Epithelial cell of esophagus (primary cell): ENCODE measurements at places on chromosomes 7 and 10.
A peak's percentile ranks its signal among the peaks of the same experiment; 100 is the strongest.

DNA sequence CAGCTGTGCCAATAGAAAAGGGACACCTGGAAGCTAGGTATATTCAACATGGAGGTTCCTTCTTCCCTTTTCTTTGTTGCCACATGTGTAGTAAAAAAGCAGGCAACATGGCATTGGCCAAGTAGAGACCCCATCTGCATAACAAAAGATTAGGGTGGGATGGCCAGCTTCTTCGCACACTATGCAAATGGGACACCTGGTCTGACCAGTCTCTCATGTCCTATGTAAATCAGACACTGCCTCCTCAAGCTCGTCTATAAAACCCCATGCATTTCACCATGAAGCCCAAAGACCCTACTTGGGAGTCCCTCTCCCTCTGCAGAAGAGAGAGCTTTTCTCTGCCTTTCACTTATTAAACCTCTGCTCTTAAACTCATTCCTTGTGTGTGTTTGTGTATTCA lies 53.9 kb downstream of the MYL10 start:
- no peak for DNase-seq

DNA sequence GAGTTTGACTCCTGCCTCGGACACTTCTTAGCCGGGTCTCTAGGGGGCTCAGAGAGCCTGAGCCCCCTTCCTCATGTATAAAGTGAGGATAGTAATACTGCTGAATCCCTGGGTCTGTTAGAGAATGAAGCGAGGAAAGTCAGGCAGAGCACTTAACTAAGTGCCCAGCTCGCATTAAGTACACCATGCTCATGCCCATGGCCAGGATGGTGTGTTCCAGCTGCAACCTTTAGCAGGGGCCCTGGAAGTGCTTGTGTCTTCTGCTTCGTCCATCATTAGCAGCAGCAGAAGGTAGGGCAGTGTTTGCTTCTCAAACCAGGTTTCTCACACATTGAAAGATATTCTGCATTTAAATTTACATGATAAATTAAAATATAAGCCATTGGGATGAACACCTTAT lies 27.3 kb upstream of the WDFY4 start:
- DNase-seq = no peak

- DNase-seq = no peak
Observed at GRCh38 chr10:121556455-121556854, 41.8 kb downstream of the FGFR2 start.

- no peak for DNase-seq
Observed at GRCh38 chr10:14016931-14017333, 313.8 kb downstream of the FRMD4A start.

DNA sequence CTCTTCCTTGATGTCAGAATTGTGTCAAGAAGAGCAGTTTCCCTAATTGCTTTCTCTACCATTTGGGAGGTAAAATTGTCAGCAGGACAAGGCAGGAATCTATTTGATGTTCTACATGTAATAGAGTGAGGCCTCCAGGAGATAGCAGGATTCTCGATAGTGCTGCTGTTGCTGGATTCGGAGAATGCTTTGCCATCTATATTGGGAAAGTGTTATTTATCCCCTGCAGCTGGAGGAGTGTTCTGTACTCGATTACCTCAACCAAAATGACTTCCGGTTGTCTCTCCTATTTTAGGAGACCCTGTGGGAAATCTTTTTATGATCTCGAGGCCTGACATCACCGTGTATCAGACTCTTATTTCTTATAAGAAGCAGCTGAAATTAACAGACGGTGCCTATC lies 217.1 kb downstream of the TMEM178B start:
- no peak for DNase-seq

GRCh38 chr10:64316833-64317232 lies 795.6 kb downstream of the REEP3 start:
- no peak for DNase-seq

- no peak for DNase-seq
Observed at GRCh38 chr7:151741585-151741984, 135.3 kb downstream of the PRKAG2 start.

DNA sequence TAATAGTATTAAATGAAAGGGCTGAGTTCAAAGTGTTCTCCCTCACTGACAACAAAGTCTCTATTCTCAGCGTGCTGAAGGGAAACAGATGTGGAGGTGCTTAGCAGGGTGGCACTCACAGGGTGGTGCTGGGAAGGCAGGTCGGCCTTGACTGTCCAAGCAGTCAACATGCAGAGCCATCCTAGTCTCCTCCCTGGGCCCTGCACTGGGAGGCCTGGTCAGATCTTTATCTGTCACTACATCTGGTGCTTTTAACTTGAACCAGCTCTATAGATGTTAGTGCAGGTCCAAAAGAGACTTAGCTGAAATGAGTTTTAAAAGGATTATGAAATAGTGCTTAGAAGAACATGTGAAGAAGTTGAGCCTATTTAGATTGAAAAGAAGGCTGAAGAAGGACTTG lies 82.1 kb downstream of the AVL9 start:
- no peak for DNase-seq

GRCh38 chr10:93434991-93435491 lies 47.1 kb downstream of the MYOF start:
- DNase-seq = no peak

DNA sequence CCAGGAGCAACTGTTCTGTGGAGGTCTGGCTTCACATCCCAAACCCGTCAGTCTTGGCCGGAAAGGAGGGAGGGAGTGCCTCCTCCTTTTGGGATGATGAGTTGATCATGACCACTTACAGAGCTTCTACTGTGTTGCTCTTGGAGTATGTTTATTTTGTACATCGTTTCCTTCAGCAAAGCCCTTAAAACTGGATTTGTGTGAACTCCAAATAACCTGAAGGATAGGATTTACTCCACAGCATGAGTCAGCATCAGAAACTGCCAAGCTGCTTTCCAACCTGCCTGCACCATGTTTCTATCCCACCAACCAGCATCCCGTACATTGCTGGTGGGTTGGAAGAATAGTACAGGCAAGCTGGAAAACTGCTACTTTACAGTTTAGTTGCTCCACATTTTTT lies 3.5 kb downstream of the CCDC201 start:
- peak; percentile 22 for DNase-seq

DNA sequence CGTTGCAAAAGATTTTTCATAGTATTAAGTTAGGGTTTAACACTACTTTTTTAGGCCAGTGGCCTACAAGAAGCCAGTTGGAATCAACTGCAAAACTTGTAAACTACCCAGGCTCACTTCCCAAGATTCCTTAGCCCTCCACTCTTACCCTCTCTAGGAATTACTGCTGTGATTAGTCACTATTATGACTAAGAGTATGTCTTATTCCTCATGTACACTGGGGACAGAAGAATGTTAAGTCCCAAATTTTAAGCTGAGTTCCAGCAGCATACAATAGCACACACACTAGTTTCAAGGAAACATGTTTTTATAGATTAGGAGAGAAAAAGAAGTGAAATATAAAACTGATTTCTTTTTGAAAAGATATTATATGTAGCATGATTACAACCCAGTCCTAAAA lies 42.8 kb downstream of the FBXL13 start:
- DNase-seq = no peak

DNA sequence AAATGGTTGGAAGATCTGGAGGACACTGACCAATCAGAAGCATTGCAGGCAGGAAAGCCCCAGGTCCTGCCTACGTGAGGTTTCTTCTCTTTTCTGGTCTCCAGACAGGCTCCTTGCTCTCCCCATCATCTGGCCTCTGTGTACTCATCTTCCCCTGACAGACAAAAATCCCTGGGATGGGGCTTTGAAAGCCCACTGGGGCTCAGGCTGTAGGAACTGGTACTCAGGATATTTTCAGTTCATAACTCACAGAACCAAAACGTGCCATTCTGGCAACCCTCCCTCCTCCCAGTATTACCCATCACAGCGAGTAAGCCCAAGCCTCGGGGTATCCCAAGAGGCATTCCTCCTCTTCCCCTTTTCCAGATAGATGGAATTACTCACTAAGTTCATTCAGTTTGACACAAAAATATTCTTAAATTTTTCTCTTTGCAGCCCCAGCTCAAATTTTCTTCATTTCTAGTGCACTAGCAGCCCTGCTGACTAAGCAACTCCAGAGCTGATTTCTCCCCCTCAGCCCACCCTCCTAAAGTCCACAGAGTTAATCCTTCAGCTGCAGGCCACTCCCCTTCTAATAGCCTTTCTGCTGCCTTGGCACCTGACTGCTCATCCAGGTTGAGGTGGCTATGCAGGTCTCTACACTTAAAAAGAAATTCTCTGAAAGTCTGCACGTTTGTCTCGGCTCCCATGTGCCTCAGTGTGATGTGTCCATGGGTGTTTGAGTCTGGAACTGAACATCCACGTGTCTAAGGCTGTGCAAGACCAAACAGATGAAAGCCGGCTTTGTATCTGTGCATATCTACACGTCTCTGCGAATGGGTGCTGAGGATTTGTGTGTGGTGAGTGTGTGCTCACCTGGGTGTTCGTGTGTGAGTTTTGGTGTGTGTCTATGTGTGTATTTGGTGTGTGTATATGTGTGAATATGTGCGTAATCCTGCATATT lies 331.4 kb downstream of the CCSER2 start:
- DNase-seq = no peak

- no peak for DNase-seq
Observed at GRCh38 chr7:54354436-54354835, 187.7 kb upstream of the VSTM2A start.

DNA sequence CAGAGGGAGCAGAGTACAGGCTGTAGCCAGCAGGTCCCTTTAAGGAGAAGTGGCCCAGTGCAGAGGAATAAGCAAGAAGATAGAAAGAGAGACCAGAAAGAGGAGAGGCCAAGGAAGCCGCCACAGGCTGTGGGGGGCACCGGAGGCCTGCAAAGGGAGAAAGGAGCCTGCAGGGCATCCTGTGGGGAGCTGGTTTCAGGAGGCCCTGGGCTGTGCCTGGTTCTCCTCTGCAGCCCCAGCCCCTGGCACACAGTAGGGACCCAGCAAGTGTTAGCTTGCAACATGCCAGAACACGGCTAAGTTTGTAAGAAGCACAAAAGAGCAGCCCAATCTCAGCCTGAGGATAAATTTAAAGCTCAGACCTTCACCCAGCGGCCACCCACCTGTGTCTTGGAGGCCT lies 12.3 kb upstream of the C10orf71 start:
- DNase-seq = no peak

DNA sequence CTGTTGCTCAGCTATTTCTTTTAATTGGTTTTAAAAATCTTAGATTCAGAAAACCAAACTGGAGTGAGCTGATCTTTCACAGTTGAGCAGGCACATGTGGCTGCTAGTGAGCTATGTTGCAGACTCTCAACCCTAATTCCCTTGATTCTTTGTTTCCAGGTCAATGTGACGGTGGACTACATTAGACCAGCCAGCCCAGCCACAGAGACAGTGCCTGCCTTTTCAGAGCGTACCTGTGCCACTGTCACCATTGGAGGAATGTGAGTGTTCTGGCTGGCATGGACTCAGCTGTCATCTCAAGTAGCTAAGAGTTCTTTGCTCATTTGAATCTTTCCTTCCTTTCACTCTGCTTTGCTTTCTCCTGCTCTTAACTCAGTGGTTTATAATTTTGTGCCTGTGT lies 187.1 kb downstream of the LRRC4 start:
- no peak for DNase-seq

DNA sequence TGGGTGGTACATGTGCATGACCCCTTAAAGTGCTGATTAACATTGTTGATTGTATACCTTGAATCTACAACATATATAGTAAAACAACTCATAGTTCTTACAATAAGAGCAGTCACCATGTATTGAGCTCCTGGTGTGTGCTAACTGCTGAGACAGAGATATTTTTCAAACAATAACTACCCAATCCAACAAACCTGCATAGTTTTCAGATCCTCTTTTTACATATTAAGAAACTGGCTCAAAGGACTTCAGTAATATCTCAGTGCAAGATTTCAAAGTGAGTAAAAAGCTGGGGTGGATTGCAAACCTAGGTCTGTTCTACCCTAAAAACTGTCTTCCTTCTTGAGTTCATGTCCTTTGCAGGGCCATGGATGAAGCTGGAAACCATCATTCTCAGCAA lies 272.2 kb downstream of the SNX13 start:
- DNase-seq = no peak

DNA sequence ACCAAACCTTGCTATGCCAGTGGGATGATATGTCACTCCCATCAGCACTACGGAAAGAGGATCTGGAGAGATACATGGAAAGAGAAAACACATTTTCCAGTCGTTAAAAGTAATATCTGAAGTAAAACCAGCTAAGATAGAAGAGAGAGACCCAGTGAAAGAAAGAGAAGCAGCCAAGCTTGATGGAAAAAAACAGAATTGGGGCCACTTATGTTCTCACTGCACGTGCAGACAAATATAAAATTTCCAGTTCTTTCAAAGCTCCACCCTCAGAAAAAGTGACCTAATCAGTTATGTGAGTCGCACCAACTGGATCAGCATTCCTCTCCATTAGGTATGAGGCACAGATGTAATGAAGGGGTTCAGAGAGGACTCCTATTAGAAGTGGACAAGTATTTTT lies 266.1 kb downstream of the MTERF1 start:
- peak; percentile 48 for DNase-seq

DNA sequence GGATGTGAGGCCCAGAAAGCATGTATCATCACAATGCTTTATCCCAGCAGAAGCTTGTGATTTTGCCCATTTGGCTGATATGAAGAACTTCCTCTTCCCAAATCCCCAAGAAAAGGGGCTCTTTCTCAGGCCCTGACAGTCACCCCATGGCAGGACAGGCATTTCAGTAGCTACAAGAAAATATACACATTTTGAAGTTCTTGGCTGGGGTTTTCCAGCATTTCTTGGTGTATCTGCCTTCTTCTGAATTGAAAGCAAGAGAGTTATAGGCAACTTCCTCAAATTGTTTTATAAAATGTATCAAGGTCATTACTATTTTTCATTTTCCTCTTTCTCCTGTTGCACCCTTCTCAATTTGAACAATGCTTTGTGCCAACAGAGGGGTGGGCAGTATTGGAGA lies 63.3 kb upstream of the PDLIM1 start:
- DNase-seq = no peak

GRCh38 chr7:84614821-84615501 lies 420.4 kb upstream of the SEMA3A start:
- peak; percentile 25 for DNase-seq

- peak; percentile 24 for DNase-seq
Observed at GRCh38 chr10:49585387-49585786, 24.7 kb upstream of the SLC18A3 start.

DNA sequence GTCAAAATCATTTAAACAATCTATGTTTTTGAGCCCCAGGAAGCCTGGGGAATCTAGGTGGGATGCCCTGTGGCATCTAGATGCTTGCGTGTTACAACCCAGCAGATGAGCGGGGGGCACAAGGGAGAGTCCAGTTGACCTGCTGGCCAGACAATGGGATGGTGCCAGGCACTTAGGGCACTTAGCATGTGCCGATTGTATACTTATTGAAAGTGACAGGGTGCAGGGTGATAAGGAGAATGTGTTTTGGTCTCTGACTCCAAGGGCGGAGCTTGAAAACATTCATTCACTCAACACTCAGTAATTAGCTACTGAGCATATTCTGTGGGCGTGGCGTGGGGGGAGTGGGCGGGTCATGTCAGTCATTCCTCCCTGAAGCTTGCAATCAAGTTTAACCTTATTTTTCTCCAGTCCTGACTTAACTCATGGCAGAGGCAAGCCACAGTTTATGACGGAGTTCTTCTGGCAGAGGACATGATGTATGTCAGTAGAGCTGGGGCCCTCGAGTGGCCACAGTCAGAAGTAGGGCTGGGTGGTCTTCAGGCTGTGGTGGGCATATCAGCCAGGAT lies 115.1 kb downstream of the PRKCQ start:
- peak; percentile 14 for DNase-seq
